C1 segment of cervical spinal cord (tissue), 14 donors: ENCODE measurements at places on chromosomes 6 and 20.
A peak's percentile ranks its signal among the peaks of the same experiment; 100 is the strongest.

- no peak for DNase-seq
These were observed 261.4 kb upstream of the PRDM1 start for GRCh38 chr6:105824732-105825131.

GRCh38 chr6:79431537-79431933 lies 105.7 kb downstream of the LCA5 start:
- DNase-seq = no peak

- no peak for DNase-seq
These were observed 35.3 kb downstream of the KIAA0408 start for GRCh38 chr6:127423921-127424320.

GRCh38 chr20:709423-709822 lies 33.8 kb upstream of the SCRT2 start:
- no peak for DNase-seq

DNA sequence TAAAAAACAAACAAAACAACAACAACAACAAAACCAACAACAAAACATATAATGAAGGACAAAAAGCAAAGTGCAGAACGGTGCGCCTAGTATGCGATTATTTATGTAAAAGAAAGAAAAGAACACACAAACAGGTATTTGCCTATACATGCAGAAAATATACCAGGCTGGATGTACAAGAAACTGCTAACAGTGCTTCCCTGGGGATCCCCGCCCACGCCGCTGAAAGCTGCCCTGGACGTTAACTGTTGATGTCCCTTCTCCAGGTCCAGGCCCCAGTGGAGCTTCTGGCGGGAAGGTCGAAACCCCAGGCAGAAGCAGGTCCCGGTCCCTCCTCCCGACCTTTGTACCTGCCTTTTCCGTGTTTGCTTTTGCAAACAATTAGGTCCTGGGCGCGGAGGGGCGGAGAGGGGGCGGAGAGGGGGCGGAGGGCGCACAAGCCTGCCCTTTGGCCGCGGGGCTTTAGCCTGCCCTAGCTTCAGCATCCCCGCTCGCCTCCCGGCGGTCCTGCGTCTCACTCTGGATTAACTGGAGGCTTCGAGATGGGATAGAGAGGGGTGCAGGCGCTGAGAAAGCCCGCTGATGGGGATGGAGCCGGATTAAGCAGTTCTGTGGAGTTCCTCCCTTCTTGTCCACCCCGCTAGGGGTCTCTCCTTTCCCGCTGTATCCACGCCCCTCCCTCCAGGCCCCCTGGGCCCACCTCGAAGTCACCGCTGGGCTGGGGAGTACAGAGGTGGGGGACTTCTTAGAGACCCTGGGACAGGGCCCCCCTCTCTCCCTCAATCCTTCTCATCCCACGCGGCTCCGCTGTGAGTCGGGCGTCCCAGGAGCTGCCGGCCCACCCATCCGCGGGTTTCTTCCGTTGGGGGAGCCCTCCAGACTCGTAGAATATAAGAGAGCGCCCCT lies 8.2 kb upstream of the AHCY start:
- DNase-seq = no peak

DNA sequence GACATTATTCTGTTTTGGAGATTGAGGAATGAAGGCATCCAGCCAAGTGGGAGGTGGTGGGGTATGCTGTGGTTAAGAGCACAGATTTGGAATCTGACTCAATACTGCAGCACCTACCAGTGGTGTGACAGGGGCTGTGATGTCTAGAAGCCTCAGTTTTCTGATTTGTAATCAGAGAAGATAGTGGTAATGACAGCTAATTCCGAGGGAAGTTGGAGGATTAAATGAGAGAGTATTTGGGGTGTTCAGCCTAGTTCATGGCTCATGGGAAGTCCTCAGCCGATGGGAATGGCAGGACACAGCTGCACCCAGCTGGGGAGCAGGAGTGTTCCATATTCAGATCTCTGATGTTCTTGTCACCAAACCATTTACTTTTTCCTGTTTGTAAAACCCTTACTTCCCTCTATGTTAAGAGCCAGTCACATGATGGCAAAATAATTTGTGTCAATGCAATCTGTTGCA lies 9.3 kb downstream of the SLC9A8 start:
- DNase-seq = no peak

GRCh38 chr6:43667245-43668150 lies 20.1 kb downstream of the MRPS18A start:
- DNase-seq = peak; percentile 38

GRCh38 chr20:45813006-45813340 lies 529 bp downstream of the UBE2C start:
- DNase-seq = no peak

GRCh38 chr20:60759651-60760050 lies 492.4 kb upstream of the CDH4 start:
- DNase-seq = no peak

GRCh38 chr6:137685798-137686375 lies 181.2 kb upstream of the TNFAIP3 start:
- no peak for DNase-seq
